RCC 7860 (cell line): ENCODE measurements at places on chromosomes 2 and 18.

DNA sequence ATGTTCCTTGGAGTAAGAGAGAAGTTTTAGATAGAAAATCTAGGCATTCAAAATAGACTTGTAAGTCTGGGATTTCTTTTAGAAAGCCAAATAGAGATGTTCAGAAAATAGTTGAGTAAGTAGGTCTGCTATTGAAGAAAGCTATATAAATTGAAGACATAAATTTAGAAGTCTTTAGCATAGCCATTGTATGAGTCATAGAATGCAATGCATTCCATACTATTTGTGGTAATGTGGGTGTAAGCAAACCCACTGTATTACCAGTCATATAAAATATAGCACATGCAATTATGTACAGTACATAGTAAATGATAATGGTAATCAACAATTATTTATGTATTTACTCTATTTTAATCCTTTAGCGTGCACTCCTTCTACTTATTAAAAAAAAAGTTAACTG, 14.1 kb downstream of the MC4R start:
- DNase-seq, result peak; percentile 7

DNA sequence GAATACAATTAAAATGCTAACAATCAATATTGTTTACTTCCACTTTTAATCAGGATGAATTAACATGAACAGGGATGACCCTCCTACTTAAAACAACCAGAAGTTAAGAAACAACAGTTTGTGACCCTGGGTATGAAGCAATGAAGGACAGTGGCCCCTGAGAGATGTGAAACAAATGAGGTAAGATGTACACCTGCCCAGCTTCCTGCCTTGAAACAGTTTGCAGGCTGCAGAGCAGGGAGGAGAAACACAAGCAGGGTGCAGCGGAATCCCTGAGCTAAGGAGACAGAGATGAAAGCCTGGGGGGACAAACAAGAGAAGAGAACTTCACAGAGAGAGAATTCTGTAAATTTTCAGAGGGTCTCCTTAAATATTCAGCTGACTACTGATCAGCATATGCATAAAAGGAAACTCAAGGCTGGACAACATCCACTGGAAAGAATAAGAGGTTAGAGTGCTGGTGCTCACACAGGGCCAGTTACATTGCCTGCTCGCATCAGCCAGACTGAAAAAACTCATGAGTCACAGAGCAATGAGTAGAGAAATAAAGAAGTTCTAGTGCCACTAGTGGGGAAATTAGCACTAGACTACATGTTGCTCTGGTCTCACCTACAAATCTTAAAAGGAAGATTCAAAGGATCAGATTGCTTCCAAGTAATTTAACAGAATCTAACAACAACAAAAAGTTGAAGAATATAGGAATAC, 106.4 kb downstream of the PID1 start:
- peak; percentile 32 for DNase-seq

DNA sequence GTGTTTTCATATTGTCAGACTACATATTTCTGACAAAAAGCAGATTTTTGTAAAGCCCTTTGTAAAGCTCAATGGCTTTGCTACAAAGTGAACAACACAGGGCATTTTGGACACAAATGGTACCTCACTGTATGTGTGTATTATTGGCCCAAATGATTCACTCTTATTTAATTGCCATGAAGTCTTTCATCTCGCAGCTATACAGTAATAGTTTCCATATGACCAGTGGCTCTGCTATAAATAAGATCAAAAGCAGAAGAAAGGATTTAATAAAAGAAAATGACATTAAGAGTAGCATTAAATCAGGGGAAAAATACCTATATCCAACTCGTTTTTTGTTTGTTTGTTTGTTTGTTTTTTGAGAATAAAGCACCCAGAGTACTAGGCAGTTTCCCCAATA, 284.0 kb upstream of the CCDC68 start:
- no peak for DNase-seq

GRCh38 chr2:1854729-1855547, 110.6 kb upstream of the PXDN start:
- no peak for DNase-seq

- DNase-seq, result no peak
Measured at GRCh38 chr2:185240796-185241195, 497.8 kb upstream of the FSIP2 start.

- peak; percentile 65 for DNase-seq
Measured at GRCh38 chr2:74708883-74709282, 54.8 kb downstream of the SEMA4F start.

DNA sequence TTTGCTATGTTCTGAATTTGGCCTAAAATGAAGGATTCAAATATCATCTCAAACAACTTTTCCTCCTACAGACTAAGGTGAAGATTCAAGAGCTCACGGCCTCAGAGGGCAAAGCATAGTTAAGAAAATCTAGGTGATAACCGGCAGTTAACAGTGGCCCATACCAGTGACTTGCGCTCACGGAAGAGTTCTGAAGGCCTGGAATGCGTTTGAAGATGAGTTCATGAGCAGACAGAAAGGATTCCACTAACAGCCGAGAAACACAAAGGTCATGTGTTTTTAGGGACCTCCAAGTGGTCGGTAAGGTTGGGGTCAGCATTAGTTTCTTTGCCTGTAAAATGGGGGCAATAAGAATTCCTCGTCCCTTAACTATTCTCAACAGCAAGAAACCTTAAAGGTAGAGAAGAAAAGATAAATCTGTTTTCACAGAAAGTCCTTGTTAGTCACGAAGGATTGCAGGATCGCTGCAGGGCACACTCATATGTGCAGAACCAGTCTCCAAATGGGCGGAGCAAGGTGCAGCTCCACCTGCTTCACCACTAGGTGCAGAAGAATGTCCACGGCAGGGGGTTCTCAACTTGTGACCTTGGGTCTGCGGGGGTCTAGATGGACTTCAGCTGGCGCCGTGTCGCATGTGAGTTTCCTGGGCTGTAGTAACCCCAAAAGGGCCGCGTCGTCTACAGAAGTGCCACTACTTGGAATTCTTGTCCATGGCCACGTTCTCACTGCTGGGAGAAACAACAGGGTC, 708 bp upstream of the RPIA start:
- peak; percentile 12 for DNase-seq

- no peak for DNase-seq
Measured at GRCh38 chr2:41180387-41180786, 728.5 kb upstream of the SLC8A1 start.
